ENCODE measurements at places on chromosomes 13 and 19.

GRCh38 chr19:35314031-35314430, 15.0 kb upstream of the CD22 start:
- no peak for DNase-seq

GRCh38 chr13:24995225-24995804, 100.6 kb upstream of the PABPC3 start:
- peak; percentile 85 for DNase-seq

DNA sequence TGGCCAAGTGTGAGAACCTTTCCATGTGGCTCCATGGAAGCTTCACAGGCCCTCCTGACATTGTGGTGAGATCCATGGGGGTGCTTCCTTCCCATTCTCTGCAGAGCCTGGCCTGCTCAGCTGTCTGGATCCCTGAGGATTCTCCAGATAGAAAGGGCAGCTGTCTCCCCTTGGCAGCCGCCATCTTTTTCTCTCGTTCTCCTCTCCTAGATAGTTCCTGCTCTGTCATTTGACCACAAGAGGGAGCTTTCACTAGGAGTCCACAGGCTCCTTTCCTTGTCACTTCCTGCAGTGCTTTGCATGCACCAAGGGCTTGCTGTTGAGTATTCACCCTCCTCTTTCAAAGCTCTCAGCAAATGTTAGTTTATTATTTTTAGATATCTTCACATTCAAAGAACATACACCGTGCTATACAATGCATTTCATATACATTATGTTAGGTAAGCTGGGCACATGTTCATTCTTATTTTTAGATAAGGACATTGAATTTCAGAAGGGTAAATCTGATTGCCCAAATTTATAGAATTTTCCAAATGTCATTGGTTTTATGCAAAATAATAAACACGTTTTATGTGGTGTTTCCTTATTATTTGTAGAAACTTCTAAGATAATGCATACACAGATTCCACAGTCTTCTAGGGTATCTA, 133.2 kb downstream of the FRY start:
- DNase-seq, result peak; percentile 6

GRCh38 chr13:98333486-98333885, 156.4 kb upstream of the RNF113B start:
- DNase-seq, result no peak

GRCh38 chr13:31772231-31772630, 32.9 kb downstream of the RXFP2 start:
- no peak for DNase-seq
